Astrocyte of the spinal cord (primary cell): ENCODE measurements at places on chromosomes 12 and 14.

GRCh38 chr12:54558311-54558710 lies 8.9 kb downstream of the PDE1B start:
- no peak for DNase-seq

DNA sequence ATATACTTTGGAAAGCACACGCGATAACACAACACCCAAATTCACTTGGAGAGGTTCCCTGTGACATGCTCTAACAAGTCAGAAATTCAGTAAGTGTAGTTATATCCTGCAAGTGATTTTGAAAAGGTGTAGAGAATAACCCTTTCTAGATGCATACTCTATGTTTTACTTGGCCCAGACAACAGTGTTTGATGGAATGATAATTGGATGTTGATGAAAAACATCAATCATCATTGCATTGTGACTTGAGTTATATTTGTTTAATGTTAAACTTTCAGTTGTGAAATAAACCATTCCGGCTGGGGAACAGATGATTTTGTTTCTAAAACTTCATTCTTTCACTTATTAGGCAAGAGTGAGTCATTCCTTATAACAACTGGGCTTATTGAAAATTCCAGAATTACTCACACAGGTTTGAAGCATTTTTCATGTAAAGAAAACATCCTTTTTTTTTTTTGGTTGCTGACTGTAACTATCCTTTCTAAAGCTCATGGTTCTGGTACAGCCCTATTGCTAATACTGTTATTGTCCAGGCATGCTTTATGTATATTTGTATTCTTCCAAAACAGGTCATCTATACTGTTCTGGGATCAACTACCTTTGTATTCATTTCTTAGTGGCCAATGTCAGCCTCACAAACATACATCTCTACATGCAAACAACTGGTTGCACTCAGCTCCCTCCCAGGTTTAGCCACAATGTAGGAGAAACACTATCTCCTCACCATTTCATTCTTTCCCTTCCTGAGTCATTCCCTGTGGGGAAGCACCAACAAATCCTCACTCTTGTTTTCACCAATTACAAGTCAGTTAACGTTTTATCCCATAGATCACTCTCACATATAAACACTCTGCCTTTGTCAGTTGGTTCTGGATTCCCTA lies 121.2 kb upstream of the LRIG3 start:
- peak; percentile 93 for DNase-seq

DNA sequence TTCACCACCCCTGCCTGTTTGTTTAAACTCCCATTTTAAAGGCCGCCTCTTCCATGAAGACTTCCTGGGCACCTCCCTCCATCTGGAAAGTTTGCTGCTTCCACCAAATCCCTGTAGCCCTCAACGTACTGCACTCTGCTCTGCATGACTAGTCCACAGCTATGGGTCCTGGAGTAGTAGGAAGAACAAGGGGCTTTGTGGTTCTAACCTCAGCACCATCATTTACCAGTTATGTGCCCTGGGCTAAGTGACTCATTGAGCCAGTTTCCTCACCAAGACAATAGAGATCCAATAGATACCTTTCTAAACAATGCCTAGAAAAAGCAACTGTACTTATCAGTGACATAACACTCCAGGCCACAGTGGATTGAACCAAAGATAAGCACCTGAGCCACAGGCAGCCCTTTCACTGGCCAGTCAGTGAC lies 8.5 kb upstream of the LTBP2 start:
- peak; percentile 96 for DNase-seq

DNA sequence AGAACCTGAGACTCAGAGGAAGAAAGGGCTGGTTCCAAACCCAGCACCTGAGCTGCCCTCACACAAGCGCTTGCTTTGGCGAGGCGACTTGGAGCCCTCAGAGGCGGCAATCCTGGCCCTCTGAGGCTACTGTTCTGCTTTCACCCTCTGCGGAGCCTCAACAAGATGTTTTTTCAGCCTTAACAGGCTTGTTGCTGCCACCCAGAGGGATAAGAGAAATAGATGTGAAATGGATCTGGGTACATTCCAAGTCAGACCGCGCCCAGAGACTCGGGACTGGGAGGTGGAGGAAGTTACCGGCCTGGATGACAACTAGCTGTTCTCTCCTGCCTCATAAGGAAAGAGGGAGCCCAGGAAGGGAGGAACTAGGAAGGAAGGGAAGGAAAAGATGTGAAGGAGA lies 89.6 kb downstream of the TTC7B start:
- peak; percentile 80 for DNase-seq

- no peak for DNase-seq
Measured at GRCh38 chr12:14710632-14711320, 14.4 kb upstream of the GUCY2C start.

DNA sequence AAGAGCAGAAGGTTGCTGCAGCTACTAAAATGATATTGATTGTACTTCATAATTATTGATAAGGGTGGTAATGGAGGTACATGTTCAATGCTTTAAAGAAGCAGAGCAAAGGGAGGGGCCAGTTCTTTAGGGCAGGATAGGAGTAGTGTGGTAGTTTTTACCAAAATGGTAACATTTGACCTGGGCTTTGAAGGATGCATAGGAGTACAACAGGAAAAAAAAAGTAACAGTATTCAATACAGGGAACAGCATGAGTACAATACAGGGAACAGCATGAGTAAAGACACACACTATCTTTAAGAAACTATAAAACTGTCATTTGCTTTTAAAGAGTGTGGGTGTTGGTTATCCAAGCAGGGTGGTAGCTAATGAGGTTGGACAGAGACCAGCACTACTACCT lies 215.0 kb upstream of the CRY1 start:
- no peak for DNase-seq

GRCh38 chr12:61367281-61367785 lies 892.9 kb upstream of the USP15 start:
- no peak for DNase-seq

DNA sequence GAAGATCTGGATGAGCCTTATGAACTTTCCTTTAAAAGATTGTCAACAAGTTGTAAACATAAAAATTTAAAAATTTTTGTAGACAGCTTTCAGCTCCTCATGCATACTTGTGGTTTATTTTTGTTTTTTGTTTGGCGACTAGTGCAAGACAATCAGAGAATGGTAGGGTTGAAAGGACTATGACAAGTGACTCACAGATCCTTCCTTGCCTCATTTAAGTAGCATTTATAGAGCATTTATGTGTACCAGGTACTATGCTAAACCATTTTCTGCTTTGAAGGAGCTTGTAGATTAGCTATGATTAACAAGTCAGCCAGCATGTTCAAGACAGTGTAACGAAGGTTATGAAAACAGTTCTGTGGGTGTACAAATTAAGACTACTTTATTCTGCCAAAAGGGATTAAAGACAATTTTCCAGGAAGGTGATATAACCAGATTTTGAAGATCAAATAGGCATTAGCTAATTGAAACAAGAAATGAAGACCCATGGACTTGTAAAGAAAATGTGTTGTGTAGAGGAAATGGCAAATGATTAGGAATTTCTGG lies 122.0 kb downstream of the PCNX1 start:
- DNase-seq = no peak

- DNase-seq = no peak
Measured at GRCh38 chr14:95953111-95953724, 76.6 kb downstream of the TUNAR start.

DNA sequence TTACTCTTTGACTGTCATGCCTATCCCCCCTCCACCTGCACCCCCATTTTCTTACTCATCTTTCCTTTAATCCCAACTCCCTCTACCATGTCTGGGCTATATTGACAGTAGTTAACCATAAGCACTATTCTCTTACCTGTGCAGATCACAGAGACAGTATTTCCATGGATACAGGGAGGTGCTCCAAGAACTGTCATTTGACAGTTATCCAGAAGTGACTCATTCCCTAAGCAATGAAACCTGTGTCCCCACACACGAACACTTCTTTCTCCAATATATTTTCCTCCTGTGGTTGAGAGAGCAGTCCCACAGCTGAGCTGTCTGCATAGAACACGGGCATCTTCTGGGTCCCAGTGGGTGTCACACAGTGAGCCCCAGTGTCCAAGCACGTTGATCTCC lies 68.8 kb downstream of the CD163L1 start:
- no peak for DNase-seq

DNA sequence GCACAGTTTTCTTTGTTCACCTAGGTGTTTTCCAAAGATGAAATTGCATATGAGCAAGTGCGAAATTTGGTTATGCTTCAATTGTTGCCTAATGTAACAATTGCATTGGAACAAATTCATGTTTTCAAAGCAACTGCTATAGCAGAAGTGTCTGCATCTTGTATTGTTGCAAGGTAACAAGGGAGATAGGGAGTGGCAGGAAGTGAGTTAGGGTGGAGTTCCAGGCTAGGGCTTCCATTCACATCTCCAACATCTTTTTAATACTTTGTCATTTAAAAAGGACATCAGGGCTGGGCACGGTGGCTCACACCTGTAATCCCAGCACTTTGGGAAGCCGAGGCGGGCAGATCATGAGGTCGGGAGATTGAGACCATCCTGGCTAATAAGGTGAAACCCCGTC lies 312.3 kb upstream of the E2F7 start:
- no peak for DNase-seq

DNA sequence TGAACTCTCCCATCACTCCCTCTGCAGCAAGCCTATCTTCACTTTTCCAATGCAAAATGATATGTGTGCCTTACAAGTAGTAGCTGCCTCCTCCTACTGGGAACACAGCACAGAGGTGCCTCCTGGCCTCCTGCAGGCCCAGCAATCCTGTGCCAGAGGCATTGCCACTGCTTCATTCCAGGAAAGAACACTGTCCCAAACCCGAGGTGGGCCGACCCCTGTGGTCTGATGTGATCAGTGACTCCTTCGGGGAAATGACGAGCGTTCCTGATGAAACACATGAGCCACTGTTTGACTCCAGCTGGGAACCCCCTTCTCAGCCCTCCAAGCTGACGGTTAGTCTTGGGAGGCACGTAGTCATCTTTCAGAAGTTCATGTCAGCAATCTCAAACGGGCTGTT lies 19.5 kb downstream of the PSMC1 start:
- DNase-seq = peak; percentile 89

- no peak for DNase-seq
Measured at GRCh38 chr14:91843437-91843836, 23.9 kb downstream of the TC2N start.

GRCh38 chr12:56898938-56899337 lies 35.3 kb downstream of the SDR9C7 start:
- DNase-seq = no peak

GRCh38 chr12:237026-237815 lies 23.3 kb upstream of the SLC6A12 start:
- DNase-seq = no peak

GRCh38 chr12:105850103-105850968 lies 288.4 kb downstream of the NUAK1 start:
- no peak for DNase-seq

GRCh38 chr14:73342670-73343069 lies 105.4 kb downstream of the PAPLN start:
- no peak for DNase-seq

- no peak for DNase-seq
Measured at GRCh38 chr12:93163260-93164036, 214.3 kb upstream of the NUDT4 start.

- no peak for DNase-seq
Measured at GRCh38 chr12:80121661-80122060, 22.3 kb downstream of the OTOGL start.

GRCh38 chr12:51846911-51847642 lies 1.4 kb downstream of the FIGNL2 start:
- no peak for DNase-seq

GRCh38 chr14:55248411-55248810 lies 22.8 kb upstream of the FBXO34 start:
- DNase-seq = no peak

- DNase-seq = peak; percentile 48
Measured at GRCh38 chr12:53219292-53219955, 12.4 kb upstream of the ITGB7 start.

DNA sequence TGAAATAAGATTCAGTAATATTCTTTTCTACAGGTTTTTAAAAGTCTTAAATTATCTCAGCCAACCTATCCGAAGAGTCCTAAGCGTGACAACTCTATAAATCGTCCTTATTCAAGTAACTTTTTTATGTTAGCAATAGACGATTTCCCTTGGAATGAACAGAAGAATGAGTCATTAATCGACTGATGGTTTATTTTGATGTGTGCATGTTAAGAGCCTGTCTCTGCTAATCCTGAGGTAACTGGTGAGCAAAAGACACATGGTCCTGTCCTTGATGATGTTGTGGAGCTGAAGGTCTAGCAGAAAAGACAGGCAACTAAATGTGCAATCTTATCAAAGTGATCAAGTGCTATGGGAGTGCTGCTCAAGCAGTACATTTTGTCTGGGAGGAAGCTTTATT lies 80.4 kb downstream of the DAAM1 start:
- DNase-seq = no peak

- DNase-seq = no peak
Measured at GRCh38 chr12:38961683-38962082, 56.3 kb upstream of the CPNE8 start.

- DNase-seq = peak; percentile 83
Measured at GRCh38 chr12:91222746-91223145, 40.1 kb upstream of the DCN start.

GRCh38 chr12:122528992-122529391 lies 1.9 kb downstream of the KNTC1 start:
- DNase-seq = no peak

GRCh38 chr14:65303899-65304222 lies 108.7 kb upstream of the FUT8 start:
- DNase-seq = no peak

GRCh38 chr12:95738024-95738611 lies 52.4 kb downstream of the NTN4 start:
- DNase-seq = no peak

GRCh38 chr14:94388384-94389103 lies at the start of gene SERPINA1:
TSS of gene SERPINA1 (minus strand) at chr14:94388602. CDS start at chr14:94383237, 5,365 bp downstream.
- peak; percentile 35 for DNase-seq

GRCh38 chr12:14913381-14913781 lies 25.0 kb downstream of the ERP27 start:
- DNase-seq = no peak

GRCh38 chr14:99605299-99605961 lies 1.4 kb upstream of the CCDC85C start:
- DNase-seq = peak; percentile 67

DNA sequence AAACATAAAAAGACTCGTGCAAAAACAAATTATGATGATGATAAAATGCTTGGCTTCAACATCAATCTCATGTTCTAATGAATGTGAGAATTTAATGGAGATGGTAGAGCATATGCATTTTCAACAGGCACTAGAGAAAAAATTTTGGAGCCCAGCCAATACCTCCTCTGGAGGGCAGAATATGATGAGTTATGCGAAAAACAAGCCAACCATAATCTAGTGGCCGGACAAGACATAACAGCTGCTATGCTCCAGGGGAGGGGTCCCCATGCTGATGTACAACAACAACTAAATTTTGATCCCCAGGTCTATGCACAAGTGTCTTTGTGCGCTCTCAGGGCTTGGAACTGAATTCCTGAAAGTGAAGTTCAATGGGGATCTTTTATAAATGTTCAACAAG lies 1197.5 kb downstream of the LRFN5 start:
- no peak for DNase-seq

GRCh38 chr12:131222329-131223139 lies 268.8 kb downstream of the ADGRD1 start:
- no peak for DNase-seq

DNA sequence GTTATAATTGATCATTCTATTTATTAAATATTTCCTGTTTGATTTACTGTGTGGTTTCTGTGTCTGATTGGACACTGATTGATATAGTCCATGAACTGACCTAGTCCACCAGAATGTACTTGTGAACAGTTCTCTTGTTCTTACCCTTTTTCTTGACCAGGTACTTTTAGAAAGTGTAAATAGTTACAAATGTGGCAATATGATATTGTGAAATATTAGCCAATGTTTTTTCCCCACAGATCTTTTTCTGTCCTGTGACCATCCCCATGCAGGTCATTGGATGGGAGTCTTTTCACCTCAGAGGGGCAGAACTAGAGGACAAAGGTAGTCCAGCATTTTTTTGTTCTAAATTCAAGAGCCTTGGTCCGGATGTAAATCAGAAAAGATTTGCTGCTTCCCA lies 8.3 kb upstream of the CRY1 start:
- DNase-seq = no peak
